ENCODE measurements at places on chromosomes 16 and 17.

DNA sequence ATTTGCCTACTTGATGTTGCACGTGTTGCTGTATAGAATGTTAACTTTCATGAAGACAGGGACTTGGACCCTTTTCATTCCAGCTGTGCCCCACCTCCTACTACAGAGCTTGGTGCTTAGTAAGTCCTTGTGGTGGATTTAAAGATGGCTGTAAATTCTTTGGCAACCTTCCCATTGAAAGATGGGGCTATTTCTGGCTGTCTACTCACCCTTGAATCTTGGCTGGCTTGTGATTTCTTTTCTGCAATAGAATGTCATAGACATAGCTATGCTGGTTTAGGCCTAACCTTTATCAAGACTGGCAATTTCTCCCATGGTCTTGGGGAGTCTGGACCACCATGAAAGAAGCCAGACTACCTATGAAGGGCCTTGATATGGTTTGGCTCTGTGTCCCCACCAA is 59.0 kb downstream of the ACSM2A start:
- no peak for DNase-seq

- no peak for DNase-seq
Measured at GRCh38 chr17:52744179-52744578, 585.7 kb upstream of the CA10 start.

GRCh38 chr16:20844588-20844987 is 38.3 kb downstream of the REXO5 start:
- no peak for DNase-seq

- DNase-seq: no peak
Measured at GRCh38 chr16:19690196-19690595, 27.8 kb downstream of the KNOP1 start.

- no peak for DNase-seq
Measured at GRCh38 chr16:79181419-79181818, 419.1 kb downstream of the MAF start.

All from activated T-cell treated with anti-CD3 and anti-CD28 coated beads for 48 hours (primary cell).